ENCODE measurements at places on chromosomes 11 and 22.

DNA sequence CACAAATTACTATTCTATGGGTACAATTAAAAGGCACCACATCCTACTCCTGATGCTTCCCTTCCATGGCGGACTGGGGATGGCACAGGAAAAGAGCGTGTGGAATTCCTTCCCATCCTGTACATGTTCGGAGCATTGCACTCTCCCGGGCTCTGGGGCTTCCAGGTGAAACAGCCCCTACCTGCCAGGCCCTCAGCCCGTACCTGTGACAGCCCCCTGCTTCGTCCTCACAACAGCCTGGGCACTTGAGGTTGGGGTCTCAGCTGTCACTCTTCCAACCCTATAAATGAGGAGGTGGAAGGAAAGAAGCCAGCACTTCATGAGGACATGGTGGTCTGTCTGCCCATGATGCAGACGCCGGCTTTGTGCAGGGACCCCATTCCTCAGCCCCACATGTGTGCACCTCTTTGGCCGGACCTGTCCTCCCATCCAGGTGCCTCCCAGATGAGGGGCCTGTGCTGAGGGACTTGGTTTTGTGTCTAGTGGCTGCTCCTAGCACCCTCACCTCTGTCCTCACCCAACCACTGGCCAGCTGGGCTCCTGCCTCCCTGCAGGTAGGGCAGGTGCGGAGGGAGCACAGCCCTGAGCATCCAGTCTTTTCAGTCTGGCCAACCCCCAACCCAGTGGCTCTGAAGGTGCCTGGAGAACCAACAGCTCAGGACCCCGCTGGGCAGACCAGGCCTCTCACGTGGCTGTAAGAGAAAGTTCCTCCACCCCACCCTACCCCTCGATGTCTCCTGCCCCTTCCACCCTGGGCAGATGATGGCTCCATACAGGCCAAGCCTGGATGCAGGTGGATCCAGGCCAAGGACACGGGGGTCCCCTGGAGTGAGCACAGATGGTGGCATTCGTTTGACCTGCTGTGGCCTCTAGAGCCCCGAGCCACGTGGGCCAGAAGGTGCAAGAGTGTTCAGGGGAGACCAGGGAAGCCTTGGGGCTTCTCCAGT is 23.4 kb upstream of the WNT7B start:
- peaks cover 15% of the 10 kb centered on the region for H3K4me1 ChIP-seq
- no peak for DNase-seq
- no peak overlapping the region for H3K4me3 ChIP-seq

- H3K27me3 ChIP-seq, result peaks cover 4% of the 10 kb centered on the region
- peaks cover 11% of the 10 kb centered on the region for H3K4me1 ChIP-seq
- peaks cover 4% of the 10 kb centered on the region for H3K36me3 ChIP-seq
- no peak overlapping the region for H3K4me3 ChIP-seq
- no peak overlapping the region for H3K27ac ChIP-seq
- DNase-seq, result no peak
Measured at GRCh38 chr11:2701898-2702434, 2.2 kb upstream of the KCNQ1OT1 start.

- H3K27me3 ChIP-seq, result no peaks in the 10 kb centered on the region
- H3K4me1 ChIP-seq, result no peaks in the 10 kb centered on the region
- no peaks in the 10 kb centered on the region for H3K36me3 ChIP-seq
- peak; percentile 80 for DNase-seq
- H3K4me3 ChIP-seq, result no peak overlapping the region
- no peak overlapping the region for H3K27ac ChIP-seq
Measured at GRCh38 chr22:24230911-24231656, 13.8 kb downstream of the GGT5 start.

- H3K4me1 ChIP-seq, result peaks cover 30% of the 10 kb centered on the region
- DNase-seq, result no peak
- no peaks in the 10 kb centered on the region for H3K27me3 ChIP-seq
- peaks cover 4% of the 10 kb centered on the region for H3K36me3 ChIP-seq
Measured at GRCh38 chr11:65541093-65541982, 16.5 kb downstream of the SCYL1 start.

- no peak for DNase-seq
- no peaks in the 10 kb centered on the region for H3K36me3 ChIP-seq
- no peaks in the 10 kb centered on the region for H3K27me3 ChIP-seq
- no peaks in the 10 kb centered on the region for H3K4me1 ChIP-seq
- no peak overlapping the region for H3K27ac ChIP-seq
Measured at GRCh38 chr22:29144786-29145160, 60.9 kb upstream of the EMID1 start.

DNA sequence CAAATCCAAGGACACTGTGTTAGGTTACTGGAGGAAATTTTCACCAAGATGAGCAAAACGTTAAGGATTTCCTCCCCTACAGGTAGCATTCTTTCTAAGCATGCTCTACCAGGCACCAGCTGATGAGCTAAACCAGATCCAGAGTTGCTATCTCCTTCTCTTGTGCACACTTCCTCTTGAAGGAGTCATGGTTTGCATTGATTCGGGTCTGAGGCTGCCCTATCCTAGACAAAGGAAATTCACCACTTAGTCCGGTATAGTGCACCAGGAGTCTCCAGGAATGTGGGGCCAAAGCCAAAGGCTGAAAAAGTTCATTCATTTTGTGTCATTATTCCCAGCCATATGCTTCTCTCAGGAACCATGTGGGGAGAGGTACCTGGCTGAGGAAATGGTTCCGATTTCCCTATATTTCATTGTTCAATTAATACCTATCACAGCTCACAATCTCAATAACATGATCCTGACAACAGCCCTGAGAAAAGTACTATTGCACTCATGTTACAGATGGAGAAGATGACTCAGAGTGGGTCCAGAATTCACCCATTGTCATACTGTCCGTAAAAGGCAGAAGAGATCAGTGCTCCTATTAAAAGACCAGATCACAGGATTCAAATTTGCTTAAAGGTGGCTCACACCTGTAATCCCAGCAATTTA is 39.1 kb downstream of the SLC35F2 start:
- H3K27ac ChIP-seq, result no peak overlapping the region
- no peak overlapping the region for H3K4me3 ChIP-seq
- H3K4me1 ChIP-seq, result peaks cover 11% of the 10 kb centered on the region
- no peak for DNase-seq

DNA sequence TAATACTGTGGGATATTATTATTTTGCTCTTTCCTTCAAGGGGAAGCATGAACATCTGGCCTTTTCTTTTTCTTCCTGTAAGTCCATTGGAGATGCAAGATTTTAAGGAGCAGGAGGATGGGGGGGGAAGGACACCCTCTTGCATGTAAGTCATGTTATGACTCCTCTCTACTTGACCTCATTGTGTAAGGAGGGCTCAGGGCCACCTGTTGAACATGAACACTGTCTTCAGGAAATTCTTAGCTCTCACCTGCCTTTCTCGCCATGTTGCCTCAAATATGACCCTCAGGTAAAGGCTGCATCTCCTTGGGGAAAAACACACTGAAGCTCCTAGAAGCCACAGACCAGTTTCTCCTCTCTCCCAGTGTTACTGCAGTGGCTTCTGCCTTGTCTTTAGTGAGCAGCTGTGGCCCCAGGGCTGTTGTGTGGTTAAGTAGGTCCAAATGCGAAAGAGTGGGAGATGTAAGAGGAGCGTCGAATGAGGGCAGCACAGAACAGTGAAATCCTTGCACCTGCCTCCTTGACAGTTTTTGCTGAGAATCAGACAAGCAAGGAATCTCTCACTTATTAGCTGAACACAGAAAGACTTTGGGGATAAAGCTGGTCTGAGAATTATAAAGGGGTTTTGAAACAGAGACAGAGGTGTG is 1.3 kb upstream of the RAG1 start:
- peaks cover 39% of the 10 kb centered on the region for H3K27me3 ChIP-seq
- H3K27ac ChIP-seq, result no peak overlapping the region
- DNase-seq, result no peak
- H3K4me3 ChIP-seq, result no peak overlapping the region

Data from activated naive CD8-positive, alpha-beta T cell treated with anti-CD3 and anti-CD28 coated beads, Interleukin-2, amount 50 U/mL, for 24 hours (primary cell).